AG04450 (cell line): ENCODE measurements at places on chromosomes 4 and X.

DNA sequence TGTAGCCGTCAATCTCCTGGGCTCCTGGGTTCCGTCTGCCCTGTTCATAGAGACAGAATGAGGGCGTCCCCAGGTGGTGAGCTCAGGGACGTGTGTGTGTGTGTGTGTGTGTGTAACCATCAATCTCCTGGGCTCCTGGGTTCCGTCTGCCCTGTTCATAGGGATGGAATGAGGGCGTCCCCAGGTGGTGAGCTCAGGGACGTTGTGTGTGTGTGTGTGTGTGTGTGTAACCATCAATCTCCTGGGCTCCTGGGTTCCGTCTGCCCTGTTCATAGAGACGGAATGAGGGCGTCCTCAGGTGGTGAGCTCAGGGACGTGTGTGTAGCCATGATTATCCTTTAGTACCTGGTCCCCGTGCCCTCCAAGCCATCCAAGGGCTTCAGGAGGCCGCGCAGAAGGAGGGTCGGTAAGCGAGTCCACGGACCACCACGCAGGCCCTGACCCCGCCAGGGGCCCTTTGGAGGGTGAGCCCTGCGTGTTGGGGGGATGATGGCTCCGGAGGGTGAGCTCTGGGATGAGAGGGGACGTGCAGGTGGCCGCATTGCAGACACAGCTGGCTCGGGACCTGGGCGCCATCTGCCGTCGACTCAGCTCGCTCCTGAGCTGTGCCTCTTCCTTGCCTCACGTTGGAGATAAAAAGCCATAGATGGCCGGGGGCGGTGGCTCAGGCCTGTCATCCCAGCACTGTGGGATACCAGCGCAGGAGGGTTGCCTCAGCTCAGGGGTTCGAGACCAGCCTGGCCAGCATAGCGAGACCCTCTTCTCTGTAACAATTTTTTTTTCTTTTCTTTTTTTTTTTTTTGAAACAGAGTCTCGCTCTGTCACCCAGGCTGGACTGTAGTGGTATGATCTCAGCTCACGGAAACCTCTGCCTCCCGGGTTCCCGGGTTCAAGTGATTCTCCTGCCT lies 5.4 kb upstream of the GTPBP6 start:
- DNase-seq: peak; percentile 13

DNA sequence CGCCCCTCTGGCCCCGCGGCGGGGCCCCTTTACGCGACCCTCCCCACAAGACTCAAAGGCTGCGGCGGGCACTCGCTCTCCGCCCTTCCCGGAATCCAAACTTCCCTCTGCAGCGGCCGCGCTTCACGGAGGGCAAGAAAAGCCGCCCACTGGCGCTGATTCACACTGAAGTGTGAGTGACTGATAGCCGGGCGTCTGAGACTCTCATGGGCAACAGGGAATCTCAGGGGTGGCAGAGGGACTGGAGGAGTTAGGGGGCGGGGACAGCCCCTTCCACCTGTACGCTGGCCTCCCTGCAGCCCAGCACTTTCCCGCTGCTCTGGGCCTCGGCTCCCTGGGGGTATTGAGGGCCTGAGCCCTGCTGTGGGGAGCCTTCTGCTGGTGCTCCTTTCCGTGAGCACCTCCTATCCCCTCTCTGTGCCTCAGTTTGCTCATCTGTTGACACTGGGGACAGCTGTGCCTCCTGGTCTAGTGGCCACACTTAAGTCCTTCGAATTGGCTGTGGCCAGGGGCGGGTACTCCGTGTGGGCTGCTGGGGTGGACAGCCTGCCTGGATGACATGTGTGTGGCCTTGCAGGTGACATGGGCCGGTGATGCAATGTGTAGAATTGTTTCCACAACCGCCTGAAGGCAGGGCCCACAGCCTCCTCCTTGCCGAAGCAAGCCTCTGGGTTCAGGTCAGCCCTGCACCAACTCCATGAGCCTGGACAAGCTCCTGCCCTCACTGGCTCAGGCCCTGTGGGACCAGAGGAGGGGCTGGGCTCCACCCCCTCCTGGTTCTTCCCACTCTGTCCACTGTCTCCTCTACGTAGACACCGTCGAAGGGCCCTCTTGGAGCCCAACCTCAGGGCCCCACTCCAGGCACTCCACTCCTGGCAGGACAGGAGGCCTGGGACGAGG lies 951 bp downstream of the SH3BP2 start:
- no peak for DNase-seq

- DNase-seq: no peak
These were observed 319.1 kb downstream of the RAPGEF2 start for GRCh38 chr4:159422019-159422418.

GRCh38 chr4:16665942-16666551 lies 232.4 kb downstream of the LDB2 start:
- DNase-seq: no peak

- DNase-seq: no peak
These were observed 51.5 kb upstream of the BTC start for GRCh38 chr4:74845834-74846233.

DNA sequence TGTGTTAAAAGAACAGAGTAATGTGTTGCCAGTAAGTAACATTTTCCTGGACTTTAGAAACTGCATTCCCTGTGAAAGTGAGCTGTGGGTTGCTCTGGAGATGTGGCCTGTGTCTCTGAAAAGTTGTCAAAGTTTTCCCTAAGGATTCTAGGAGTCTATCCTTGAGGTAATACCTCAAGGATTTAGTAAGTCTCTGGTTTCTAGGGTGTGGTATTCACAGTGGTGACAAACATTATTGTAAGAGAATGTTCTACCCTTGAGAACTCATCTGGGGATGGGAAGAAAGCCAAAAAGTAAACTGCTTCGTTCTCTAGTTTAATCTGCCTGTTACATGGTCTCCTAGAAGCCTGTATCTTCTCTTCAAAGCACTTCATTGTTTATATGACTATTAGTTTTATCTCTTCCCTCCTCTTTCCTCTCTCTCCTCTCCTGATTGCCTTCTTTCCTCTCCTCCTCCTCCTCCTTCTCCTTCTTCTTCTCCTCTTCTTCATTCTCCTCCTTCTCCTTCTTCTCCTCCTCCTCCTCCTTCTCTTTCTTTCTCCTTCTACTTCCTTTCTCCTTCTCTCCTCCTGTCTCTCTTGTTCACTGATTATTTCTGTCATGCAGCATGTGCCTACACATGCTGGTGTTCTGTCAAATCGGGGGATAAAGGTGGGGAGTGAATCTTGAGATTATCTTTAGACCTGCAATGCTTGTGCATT lies 321.3 kb downstream of the PTTG2 start:
- no peak for DNase-seq

- no peak for DNase-seq
These were observed 20.7 kb upstream of the SLC25A31 start for GRCh38 chr4:127709456-127709855.

DNA sequence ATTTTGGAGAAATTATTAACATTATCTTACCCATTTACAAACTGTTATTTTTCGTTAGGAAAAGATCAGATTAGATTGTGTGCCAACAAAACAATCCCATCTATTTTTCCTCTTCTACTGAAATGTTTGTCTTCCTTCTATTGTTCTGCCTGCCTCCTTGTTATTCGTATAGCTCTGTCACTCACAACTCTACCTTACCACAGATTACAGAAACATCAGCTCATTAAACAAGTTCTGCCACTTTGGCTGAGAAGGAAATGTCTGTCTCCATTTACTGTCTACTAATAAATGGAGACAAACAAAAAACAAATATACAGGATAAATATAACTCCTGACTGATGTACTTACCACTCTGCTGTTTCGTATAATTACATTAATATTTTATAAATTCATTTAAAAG lies 211.4 kb downstream of the ENOX2 start:
- DNase-seq: no peak

GRCh38 chr4:37685823-37686372 lies 278 bp downstream of the RELL1 start:
- no peak for DNase-seq

- DNase-seq: no peak
These were observed 394 bp upstream of the DYNLT3 start for GRCh38 chrX:37847733-37848197.

DNA sequence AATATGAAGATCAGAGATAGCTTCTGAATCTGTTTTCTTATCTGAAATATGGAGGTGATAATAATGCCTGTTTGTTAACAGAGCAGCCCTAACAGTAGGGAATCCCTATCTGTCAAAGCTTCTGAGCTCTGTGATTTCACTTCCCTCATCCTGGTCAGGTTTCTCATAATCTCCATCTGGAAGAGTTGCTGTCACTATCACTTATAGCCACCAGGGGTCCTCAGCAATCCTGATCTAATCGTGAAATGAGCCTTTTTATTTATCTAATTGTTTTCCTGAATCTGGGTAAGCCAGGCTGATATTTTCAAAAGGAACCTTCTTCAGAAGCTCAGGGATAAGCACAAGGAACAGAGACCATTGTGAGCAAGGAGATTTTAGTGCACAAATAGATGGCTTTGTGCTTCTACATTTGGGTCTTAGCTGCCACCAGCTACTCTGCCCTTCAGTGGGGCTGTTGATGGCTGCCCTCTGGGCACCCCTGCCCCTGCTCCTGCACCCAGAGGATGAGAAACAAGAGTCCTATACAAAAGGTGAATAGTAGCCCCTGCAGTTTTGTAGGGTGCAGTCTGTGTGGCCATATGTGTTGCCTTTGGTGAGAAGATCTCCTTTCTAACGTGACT lies 196.4 kb upstream of the RADX start:
- DNase-seq: no peak

- DNase-seq: no peak
These were observed 14.1 kb upstream of the SEC24D start for GRCh38 chr4:118849867-118850487.

GRCh38 chr4:153217440-153217839 lies 13.2 kb downstream of the TRIM2 start:
- DNase-seq: no peak

DNA sequence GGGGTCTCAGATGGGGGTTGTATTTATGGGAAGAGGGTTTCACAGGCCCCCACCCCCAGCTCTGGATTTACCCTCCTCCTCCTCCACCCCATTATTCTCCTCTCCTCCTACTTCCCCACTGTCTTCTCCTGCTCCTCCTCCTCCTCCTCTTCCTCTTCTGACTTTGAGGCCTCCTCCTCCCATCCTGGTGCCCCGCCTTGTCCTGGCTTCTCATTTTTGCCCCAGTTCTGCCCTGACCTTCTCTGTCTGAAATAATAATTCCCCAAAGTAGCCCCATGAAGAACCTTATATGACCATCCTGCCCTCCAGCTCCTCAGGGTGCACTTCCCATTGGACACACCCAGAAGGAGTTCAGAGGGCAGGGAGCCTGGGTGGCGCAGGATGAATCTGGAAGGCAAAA lies 351.4 kb upstream of the GATB start:
- no peak for DNase-seq

DNA sequence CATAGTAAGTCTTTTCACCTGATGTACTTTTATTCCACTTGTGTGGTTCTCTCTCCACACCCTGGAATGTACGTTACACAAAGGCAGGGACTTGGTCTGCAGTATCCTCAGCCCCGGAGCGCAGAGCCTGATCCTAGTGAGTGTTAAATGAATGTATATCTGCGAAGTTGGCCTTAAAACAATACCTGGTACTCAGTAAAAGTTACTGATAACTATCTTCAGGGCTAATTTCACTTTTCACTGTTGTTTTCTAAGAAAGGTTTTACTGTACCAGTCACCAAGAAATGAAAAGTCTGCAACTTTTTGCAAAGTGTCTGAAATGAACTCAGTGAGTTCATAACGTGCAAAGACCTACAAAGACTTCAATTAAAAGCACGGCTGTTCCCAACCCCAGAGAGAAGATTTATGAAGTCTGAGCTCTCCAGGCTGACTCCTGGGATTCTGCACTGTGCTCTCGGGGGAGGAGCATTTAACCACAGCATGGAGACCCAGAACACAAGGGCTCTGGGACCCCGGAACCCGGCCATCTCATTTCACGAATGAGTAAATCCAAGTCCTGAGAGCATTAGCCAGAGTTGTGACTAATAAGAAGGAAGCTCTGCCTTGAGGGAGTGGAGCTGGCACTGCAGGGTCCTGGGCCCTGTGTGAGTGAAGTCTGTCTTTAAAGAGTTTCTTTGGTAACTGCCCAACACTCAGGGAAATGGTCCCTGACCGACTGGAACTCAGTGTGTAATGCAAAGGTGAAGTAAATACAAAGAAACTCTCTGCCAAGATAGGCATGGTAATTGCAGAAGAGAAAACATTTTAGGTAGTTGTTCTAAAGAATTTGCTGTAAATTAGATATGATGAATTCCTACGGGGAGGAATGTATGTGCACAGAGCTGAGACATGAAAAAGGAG lies 165.8 kb downstream of the NSUN7 start:
- no peak for DNase-seq

DNA sequence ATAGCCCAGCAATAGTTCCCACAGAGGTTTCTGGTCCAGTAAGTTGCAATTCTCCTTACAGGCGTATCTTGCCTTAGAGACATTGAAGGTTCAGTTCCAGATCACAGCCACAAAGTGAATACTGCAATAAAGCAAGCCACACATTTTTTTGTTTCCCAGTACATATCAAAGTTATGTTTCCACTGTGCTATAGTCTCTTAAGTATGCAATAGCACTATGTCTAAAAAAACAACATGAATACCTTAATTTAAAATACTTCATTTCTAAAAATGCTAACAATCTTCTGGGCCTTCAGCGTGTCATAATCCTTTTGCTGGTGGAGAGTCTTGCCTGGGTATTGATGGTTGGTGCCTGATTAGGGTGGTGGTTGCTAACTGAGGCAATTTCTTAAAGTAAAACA lies 659.1 kb downstream of the GRID2 start:
- DNase-seq: no peak

DNA sequence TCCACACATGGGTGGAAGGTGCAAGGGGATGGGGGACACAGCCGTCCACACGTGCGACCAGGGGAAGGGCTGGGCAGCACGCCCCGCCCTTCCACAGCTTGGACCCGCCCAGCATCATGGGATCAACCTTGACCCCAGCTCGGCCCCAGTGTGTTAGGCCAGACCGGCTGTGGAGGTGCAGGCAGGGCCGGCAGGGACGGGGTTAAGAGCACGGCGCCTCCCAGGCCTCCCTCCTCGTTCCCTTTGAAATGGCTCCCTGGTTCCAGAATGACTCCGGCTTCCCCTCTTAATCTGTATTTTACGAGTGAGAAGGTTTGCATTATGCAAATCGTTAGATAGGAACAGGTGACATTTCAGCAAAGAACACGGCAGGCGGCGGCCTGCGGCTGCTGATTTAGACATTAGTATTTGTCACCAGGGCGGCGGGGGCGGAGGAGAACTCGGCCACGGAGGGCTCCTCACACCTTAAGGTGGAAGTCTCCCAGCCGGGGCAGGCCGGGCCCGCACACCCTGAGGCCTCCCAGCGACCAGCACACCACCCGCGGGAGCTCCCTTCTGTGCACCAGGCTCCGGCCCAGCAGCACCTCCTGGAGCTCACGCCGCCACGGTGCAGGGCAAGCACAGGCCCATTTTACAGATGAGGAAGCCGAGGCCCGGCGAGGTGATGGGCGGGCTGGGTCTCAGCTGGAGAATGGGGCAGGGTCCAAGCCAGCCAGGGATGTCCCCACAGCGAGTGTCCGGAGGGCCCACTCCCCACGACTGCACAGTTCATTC lies 116.1 kb downstream of the FAM53A start:
- no peak for DNase-seq

- DNase-seq: no peak
These were observed 1.4 kb downstream of the TMA16 start for GRCh38 chr4:163495900-163496299.

- peak; percentile 16 for DNase-seq
These were observed 53.3 kb upstream of the LAS1L start for GRCh38 chrX:65587616-65588526.
